Inflammatory macrophage treated with lipopolysaccharide for 1 hour (primary cell): ENCODE measurements at places on chromosomes 4 and X.

GRCh38 chr4:7876201-7876875 is 63.3 kb downstream of the AFAP1 start:
- DNase-seq = no peak

GRCh38 chr4:118317691-118318090 is 35.1 kb downstream of the PRSS12 start:
- no peak for DNase-seq

DNA sequence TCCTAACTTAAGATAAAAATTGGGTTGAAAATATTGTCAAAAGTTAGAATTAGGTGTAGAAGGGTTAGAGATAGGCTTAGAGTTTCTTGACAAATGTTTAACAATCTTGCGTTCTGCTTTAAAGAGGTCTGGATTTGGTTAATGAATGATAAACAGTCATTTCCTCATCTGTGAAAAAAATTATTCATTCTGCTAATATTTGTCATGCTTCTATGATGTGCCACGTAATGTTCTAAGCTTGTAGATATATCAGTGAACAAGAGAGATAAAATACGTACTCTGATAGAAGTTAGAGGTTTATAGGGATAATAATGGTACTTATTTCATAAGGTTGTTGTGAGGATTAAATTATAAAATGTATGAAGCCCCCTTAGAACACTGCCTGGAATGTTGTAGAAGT is 443.0 kb upstream of the GALNT7 start:
- no peak for DNase-seq

- no peak for DNase-seq
Measured at GRCh38 chr4:38030023-38030422, 69.8 kb downstream of the PTTG2 start.

DNA sequence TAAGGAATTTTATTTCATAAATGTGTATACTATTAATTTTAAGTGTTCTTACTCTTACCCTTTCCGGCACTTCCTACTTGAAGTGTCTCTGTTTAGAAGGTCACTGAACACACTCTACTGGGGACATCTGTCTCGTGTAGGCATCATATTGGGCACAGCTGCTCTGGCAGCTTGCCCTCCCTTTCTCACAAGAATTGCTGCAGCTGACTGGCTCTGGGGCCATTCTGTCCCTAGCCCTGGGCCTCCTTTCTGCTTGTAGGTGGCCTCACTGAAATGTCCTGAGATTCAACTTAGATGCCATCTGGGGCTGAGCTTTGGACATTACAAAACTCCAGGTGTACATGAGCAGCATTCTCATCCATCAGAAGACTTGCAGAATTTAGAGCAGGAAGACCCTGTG is 49.6 kb downstream of the SMAD1 start:
- DNase-seq = no peak

DNA sequence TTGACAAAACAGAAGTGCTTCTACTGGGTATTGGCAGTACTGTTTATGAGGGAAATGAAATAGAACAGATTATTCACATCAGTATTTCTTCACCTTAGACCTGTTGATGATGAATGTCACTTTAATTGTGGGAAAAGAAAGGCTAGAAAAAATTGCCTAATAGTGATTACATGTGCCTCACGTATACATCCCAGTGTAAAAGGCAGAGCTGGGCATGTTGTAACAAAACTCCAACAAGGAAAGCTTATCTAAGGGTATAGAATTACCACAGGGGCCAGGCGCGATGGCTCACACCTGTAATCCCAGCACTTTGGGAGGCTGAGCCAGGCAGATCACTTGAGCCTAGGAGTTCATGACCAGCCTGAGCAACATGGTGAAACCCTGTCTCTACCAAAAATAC is 4.2 kb downstream of the PGM2 start:
- DNase-seq = no peak

GRCh38 chrX:19879735-19880378 is 7.5 kb downstream of the SH3KBP1 start:
- DNase-seq = no peak

DNA sequence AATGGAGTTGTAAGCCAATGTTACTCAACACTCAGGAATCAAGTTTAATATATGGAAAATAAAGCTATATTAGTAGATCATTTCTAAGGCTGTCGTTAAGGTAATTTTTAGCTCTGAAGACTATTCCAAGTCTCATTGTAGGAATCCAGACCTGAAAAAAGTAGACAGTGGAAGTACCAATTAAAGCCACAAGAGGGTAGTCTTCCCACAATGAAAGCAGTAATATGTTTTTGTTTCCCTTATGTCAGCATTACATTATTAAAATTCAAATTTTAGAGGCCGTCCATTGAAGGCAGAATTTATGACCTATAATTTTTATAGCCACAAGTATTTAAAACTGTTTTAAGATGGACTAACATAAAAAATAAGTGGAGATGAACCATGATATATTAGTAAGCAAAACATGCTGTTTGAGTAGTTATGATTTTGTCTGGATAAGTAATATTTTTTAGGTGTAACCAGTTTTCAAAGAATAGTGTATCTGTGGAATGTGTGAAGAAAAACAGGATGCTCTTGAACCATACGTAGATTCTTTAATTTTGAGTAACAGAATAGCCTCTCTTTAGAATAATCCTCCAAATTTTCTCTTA is 372.6 kb upstream of the TECRL start:
- no peak for DNase-seq

GRCh38 chr4:77127837-77128621 is 29.0 kb upstream of the CCNG2 start:
- no peak for DNase-seq

GRCh38 chrX:65813245-65813644 is 145.8 kb downstream of the MSN start:
- DNase-seq = no peak

GRCh38 chrX:111020283-111020682 is 75.7 kb upstream of the PAK3 start:
- no peak for DNase-seq

- DNase-seq = no peak
Measured at GRCh38 chr4:100060765-100061416, 110.8 kb upstream of the H2AZ1 start.

GRCh38 chr4:17310269-17310652 is 201.6 kb downstream of the QDPR start:
- no peak for DNase-seq

- no peak for DNase-seq
Measured at GRCh38 chr4:162011089-162011488, 152.7 kb downstream of the FSTL5 start.

- no peak for DNase-seq
Measured at GRCh38 chr4:72702948-72703347, 133.9 kb upstream of the ADAMTS3 start.

DNA sequence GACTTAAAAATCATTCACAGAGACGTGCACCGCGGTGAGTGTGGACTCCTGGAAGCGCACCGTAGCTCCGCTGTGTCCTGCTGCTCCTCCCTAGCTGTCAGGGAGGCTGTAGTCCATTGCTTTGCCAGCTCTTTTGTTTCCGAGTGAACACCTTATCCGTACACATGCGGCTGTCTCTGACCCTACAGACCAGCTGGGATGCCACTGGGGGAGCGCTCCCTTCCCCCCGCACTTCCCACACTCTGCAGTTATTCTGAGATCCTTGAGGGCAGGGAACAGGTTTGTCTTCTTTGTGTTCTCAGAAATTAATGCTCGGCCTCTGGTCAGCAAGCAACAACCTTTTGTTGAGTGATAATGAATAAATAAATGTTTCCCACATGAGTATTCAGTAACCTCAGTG is 33.7 kb upstream of the MSANTD1 start:
- DNase-seq = no peak

GRCh38 chr4:80507507-80507906 is 172.0 kb downstream of the CFAP299 start:
- DNase-seq = no peak

DNA sequence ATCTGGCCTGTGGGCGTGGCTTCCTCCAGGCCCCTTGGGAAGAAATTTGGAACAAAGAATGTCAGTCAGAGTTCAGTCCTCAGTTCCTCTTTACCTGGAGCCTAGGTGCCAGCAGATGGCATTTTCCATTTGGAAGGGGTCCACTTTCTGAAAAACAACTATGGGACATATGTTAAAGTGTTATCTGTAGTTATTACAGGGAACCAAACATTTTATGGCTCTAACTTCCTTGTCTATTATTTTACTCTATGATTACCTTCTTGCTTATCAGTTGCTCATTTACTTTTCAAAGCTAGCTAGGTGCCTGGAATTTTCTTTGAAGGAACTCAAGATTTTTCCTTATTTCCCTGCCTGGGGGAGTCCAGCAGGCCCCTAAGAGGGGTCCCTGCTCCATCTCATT is 159.8 kb upstream of the PUDP start:
- no peak for DNase-seq

- DNase-seq = no peak
Measured at GRCh38 chr4:131499141-131499873, 1649.8 kb upstream of the PCDH10 start.

- no peak for DNase-seq
Measured at GRCh38 chr4:33171873-33172525, 2451.8 kb downstream of the PCDH7 start.

GRCh38 chr4:126223784-126224407 is 909.1 kb downstream of the FAT4 start:
- DNase-seq = peak; percentile 26

- no peak for DNase-seq
Measured at GRCh38 chr4:80263541-80264351, 2.7 kb upstream of the FGF5 start.

DNA sequence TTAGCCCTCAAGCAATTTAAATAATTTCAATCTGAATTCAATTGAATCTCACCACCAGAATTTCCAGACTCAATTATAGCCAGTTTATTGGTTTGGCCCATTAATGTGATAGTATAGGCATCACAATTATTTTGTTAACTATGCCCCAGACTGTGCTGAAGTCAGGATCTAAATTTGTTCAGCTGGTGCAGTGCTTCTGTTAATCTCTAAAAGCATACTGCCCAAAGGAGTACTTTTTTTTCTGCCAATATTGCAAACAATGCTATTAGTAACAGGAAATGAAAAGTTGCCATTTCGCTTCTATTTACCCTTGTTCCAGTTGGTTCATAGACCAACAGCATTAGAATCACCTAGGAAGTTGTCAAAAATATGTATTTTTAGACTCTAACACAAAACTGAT is 171.0 kb downstream of the GPM6A start:
- DNase-seq = no peak

DNA sequence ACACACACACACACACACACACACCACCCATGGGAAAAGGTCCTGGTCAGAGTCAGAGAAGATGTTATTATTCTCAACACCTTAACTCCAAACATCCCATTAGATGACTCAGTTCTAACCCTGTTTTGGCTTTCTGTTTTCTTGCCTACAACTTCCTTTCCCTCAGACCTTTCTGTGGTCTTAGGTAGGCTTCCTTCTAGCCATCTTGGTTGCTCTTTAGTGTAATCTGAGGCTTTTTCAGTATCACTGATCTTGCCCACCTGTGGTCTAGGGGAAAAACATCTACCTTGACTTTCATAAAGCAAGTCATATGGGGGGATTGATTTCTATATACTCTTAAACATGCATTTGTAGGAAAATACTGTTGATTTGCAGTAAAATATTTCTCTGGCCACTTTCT is 56.9 kb downstream of the ATG4A start:
- no peak for DNase-seq

DNA sequence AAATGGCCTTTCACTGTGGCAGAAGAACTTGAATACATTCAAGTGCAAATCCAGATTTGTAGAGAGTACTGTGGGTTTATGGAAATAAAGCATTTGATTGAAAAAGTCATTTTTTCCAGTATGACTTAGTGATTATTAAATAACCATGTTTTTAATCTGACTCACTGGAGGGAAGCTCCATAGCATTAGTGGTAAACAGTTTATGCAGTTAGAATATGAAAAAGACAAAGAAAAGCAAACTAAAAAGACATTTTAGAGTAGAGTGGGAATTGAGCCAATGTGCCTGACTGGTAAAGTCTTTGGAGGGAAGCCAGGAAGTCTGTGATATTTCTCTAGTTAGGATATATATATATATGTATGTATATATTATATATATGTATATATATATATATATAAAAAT is 53.4 kb downstream of the FAT4 start:
- DNase-seq = no peak

GRCh38 chr4:15881820-15882219 is 56.7 kb downstream of the FGFBP1 start:
- no peak for DNase-seq

DNA sequence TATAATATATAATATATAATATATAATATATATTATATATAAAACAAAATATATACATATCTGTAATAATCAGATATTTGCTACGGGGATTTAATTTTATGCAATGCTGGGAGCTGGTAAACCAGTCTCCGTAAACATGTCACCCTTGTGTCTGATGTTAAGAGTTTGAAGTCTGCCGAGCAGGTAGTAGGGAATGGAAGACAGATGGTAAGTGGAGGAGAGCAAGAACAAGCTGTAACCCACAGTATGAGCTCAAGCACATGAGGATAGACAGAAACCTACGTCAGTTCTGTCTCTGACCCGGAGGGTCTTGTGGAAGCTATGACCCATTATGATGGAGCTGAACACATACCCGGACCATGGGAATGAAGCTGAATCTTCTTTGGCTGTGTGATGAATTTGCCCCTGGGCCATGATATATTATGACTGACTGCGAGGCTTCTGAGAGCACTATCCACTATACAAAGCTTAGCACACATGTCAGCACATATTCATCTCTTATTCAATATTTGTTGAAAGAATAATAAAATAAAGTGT is 46.2 kb downstream of the TIGD2 start:
- DNase-seq = no peak

- no peak for DNase-seq
Measured at GRCh38 chr4:180564026-180564425, 1679.2 kb upstream of the TENM3 start.

- peak; percentile 41 for DNase-seq
Measured at GRCh38 chr4:173171987-173172386, 3.4 kb downstream of the GALNT7 start.

- DNase-seq = no peak
Measured at GRCh38 chr4:94880956-94881355, 123.2 kb downstream of the BMPR1B start.

DNA sequence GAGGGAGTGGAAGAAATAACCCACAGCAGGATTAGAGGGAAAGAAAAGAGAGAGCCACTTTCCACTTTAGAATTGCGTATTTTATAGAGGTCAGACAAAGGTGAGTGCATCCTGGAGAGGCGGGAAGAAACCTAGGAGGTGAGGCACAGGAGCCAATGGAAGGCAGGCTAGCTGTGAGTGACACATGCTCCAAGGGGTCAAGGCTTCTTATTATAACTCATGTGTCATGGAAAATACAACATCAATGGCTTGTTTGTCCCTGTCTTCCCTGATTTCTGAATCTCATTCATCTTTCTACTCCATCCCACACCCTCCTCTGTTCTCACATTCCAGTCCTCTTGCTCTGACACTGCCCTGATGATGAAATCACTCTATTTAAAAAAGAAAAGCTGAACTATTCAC is 14.4 kb downstream of the ANXA3 start:
- no peak for DNase-seq

GRCh38 chrX:103311399-103311780 is 600 bp upstream of the BEX2 start:
- no peak for DNase-seq

- DNase-seq = no peak
Measured at GRCh38 chr4:175371091-175371490, 441.0 kb downstream of the GPM6A start.
